ENCODE measurements at places on chromosomes 7 and 10.

- no peak for DNase-seq
Measured at GRCh38 chr10:123675811-123676210, 9.7 kb downstream of the GPR26 start.

DNA sequence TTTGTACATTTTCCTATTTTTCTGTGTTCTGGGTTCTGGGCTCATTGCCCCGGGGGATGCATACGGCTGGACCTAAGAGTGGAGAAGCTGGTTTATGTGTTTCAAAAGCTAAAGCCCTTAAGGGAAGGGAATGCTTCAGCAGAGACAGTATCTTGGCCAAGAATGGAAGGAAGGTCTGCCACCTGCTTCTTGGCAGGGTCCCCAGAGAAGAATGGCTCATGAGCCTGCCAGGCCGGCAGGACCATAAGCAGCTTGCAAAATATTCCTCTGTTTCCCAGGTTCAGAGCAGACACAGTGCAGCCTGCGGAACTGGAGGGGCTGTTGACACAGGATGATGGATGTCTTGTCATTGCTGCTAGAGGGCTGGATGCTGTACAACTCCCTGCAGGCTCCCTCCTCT, 7.8 kb upstream of the ABHD11 start:
- no peak for DNase-seq

- DNase-seq = no peak
Measured at GRCh38 chr7:44128721-44129582, 5.6 kb upstream of the POLD2 start.

- DNase-seq = no peak
Measured at GRCh38 chr7:105689067-105689819, 108.0 kb upstream of the EFCAB10 start.

DNA sequence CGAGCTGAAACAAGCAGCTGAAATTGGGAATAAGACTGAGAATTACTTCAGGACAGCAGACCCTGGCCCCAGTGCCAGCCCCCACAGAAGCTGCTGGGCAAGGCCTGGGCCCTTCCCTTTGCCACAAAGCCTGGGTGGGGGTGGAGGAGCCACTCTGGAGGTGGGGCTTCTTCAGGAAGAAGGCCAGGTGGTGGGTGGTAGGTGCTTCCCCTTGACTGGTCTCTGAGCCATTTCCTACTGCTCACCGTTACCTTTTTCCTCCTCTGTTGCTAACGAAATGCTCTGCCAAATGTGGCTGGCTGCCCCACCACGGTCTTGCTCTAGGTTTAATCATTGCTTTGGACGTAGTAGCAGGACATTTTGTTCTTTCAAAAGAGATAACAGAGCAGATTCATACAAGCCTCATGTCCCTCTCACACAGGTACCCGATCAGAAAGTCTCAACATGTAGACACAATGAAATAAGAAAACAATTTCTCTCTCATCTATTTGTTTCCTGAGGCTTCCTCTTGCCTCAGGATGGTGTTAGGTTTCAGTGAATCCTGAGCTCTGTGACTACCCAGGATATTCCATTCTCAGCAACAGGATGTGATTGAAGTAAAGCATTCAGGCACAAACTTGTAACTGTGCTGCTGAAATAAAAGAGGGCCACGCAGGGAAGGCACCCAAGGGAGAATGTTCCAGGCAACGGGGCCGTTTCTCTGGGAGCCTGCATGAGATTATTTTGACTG, 66.5 kb downstream of the WDR11 start:
- no peak for DNase-seq

GRCh38 chr10:4390219-4390618, 435.8 kb upstream of the AKR1E2 start:
- DNase-seq = no peak

DNA sequence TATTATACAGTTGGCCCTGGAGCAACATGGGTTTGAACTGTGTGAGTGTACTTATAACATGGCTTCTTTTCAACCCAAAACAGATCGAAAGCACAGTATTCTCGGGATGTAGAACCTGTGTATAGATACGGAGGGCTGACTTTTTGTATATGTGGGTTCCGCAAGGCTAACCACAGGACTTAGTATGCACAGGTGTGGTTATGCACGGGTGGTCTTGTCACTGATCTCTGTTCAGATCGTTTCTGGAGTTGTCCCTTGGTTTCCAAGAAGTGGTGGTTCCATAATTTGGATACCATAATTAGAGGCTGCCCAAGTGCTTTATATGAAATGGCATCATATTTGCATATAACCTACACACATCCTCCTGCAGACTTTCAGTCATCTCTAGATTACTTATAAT, 10.9 kb upstream of the BHLHA15 start:
- no peak for DNase-seq

Measured in stimulated activated CD8-positive, alpha-beta memory T cell treated with anti-CD3 and anti-CD28 coated beads, Interleukin-2, amount 100 ng/mL, for 1 hour (primary cell).